ENCODE measurements at places on chromosomes 4 and X.

- no peak for DNase-seq
Observed at GRCh38 chr4:57109411-57109846, 756 bp downstream of the IGFBP7 start.

DNA sequence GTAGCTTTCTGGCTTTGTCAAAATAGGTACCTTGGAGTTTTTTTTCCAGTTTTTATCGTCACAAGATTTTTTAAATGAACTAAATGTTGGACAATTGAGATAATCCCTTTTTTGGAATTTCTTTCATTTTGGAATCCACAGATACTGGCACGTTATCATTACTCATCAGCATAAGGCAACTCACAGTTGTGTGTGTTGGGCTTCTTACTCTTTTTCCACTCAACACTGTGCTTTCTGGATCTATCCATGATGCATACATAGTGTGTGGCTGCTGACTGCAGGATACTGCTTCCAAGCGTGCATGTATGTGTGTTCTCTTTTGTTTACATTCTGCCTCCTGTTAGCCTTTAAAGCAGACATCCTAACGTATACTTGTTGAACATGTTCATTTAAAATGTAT, 113.5 kb upstream of the FAM9A start:
- no peak for DNase-seq

DNA sequence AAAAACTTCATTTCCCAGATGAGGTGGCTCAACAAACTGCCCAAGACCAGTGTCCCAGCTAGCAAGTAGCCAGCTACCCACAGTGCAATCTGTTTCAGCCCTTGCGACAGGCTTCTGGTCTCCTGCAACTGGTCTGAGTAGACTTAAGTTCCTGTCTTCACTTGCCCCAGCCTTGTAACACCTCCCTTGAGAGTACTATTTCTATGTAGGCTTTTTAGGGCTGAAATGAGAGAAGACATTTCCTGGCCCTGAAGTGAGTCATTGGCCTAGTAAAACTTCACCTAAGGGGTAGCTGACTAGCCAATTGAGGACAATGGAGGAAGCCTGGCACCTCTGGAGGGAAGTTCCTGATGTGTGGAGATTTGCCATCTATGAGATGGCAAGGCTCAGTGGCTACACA, 80.1 kb upstream of the STIM2 start:
- no peak for DNase-seq

DNA sequence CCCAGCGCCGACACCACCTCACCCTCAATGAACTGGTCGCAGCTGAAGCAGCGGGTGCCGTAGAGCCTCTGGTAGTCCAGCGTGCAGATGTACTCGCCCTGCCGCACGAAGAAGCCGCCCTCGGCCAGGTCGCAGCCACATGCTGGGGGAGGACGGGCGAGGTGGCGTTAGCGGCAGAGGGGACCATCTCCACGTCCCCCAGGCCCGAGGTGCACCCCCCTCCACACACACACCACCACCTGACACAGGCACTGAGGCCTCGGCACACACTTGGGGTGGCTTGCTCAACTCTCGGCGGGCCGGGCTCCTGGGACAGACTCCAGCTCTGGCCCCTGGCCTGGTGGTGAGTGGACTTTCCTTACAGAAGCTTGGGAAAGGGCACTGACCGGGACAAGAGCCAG, 61.5 kb downstream of the ABLIM2 start:
- DNase-seq, result no peak

Measured in activated CD4-positive, CD25-positive, alpha-beta regulatory T cell treated with anti-CD3 and anti-CD28 coated beads, Interleukin-2, amount 50 U/mL, for 16 hours (primary cell).